ENCODE measurements at places on chromosomes 5 and 9. TPM values are rescaled to one million over a fixed set of nuclear protein-coding genes. Genes with fewer than 3 reads are reported as not detected.

SPATA31E1 gene
- not detected for total RNA-seq

SPINK13 gene
- not detected for total RNA-seq

QRFP gene
- not detected for total RNA-seq

C9 gene
- total RNA-seq, result not detected

HK3 gene
- total RNA-seq, result not detected

BHMT2 gene
- total RNA-seq, result not detected

PTPRD gene
- not detected for total RNA-seq

TAF11L11 gene
- total RNA-seq, result not detected

FOXE1 gene
- total RNA-seq, result not detected

IL9 gene
- total RNA-seq, result not detected
